Tibial nerve (tissue), 4 donors: ENCODE measurements at places on chromosomes 7 and 10. TPM values are rescaled to one million over a fixed set of nuclear protein-coding genes. Genes with fewer than 3 reads are reported as not detected.
A peak's percentile ranks its signal among the peaks of the same experiment; 100 is the strongest.

GRCh38 chr7:13105209-13105608, 417.8 kb downstream of the ARL4A start:
- no peaks in the 10 kb centered on the region for H3K36me3 ChIP-seq
- no peaks in the 10 kb centered on the region for H3K4me1 ChIP-seq
- H3K4me3 ChIP-seq: no peak overlapping the region
- no peak overlapping the region for H3K27ac ChIP-seq
- DNase-seq: no peak

- H3K27me3 ChIP-seq: no peaks in the 10 kb centered on the region
- H3K4me1 ChIP-seq: peaks cover 3% of the 10 kb centered on the region
- H3K27ac ChIP-seq: no peak overlapping the region
- no peak overlapping the region for H3K4me3 ChIP-seq
Observed at GRCh38 chr10:68053553-68053952, 21.5 kb downstream of the HERC4 start.

GRCh38 chr10:21950566-21950965, 53.0 kb downstream of the DNAJC1 start:
- no peak for DNase-seq
- no peak overlapping the region for H3K4me3 ChIP-seq
- H3K36me3 ChIP-seq: peaks cover 5% of the 10 kb centered on the region

GTPBP4 gene
- 28.2 TPM for total RNA-seq

DNA sequence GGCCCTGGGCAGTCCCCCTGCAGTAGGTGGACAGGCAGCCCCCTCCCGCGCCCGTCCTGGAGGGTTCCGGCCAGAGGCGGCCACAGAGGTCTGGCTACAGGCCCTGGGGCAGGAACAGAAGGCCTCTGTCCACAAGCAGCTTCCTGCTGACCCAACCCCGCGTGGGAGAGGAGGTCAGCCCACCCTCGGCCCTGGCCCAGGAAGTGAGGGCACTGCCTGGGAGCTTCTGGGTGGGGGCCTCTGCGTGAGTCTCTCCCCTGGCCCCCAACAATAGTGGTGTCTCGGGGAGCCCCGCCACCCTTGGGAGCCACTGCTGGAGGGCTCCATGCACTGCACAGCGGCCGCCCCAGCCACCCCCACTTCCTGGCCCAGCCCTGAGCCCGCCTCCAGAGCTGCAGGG, 4.7 kb downstream of the MICALL2 start:
- peak; percentile 39 for DNase-seq
- no peaks in the 10 kb centered on the region for H3K4me1 ChIP-seq
- peaks cover 4% of the 10 kb centered on the region for H3K36me3 ChIP-seq
- peak overlapping the region; percentile 91 for H3K27ac ChIP-seq
- H3K4me3 ChIP-seq: peak overlapping the region; percentile 34

GRCh38 chr10:93330824-93331223, 151.3 kb downstream of the MYOF start:
- H3K4me3 ChIP-seq: no peak overlapping the region
- peaks cover 3% of the 10 kb centered on the region for H3K36me3 ChIP-seq
- H3K27me3 ChIP-seq: no peaks in the 10 kb centered on the region
- no peaks in the 10 kb centered on the region for H3K4me1 ChIP-seq
- no peak for DNase-seq
- H3K27ac ChIP-seq: no peak overlapping the region

DNA sequence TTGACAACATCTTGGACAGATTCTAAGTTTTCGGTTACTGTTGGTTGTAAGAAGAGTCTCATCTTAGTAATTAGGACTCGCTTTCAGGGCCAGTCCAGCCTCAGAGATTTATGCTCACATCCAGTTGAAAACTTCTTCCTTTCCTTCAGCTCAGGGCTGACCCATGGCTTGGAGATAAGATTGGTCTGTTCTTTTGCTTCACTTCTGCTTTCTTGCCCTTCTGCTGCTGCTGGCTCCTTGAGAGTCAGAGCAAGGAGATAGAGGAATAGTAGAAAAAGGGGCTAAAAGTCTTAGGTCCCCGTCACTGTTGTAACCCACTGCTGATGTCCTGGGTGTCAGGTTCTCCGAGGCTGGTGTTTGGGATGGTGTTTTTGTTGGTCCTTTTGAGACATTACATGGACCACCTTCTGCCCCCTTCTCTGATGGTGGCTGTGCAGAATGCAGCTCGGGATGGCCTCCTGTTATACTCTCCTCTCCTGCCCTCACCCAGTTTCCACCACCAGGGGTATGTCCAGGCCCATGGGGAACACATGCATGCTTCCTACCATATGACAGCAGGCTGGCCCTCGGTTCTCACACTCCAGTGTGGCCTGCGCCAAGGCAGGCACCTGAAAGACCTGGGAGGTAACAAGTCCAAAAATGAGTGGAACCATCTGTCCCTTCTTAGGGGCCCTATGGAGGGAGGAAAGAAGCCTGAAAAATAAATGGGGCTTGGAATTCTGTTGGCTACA, 67.8 kb upstream of the PCBD1 start:
- H3K4me3 ChIP-seq: no peak overlapping the region
- no peaks in the 10 kb centered on the region for H3K27me3 ChIP-seq
- no peak for DNase-seq
- no peaks in the 10 kb centered on the region for H3K36me3 ChIP-seq

DNA sequence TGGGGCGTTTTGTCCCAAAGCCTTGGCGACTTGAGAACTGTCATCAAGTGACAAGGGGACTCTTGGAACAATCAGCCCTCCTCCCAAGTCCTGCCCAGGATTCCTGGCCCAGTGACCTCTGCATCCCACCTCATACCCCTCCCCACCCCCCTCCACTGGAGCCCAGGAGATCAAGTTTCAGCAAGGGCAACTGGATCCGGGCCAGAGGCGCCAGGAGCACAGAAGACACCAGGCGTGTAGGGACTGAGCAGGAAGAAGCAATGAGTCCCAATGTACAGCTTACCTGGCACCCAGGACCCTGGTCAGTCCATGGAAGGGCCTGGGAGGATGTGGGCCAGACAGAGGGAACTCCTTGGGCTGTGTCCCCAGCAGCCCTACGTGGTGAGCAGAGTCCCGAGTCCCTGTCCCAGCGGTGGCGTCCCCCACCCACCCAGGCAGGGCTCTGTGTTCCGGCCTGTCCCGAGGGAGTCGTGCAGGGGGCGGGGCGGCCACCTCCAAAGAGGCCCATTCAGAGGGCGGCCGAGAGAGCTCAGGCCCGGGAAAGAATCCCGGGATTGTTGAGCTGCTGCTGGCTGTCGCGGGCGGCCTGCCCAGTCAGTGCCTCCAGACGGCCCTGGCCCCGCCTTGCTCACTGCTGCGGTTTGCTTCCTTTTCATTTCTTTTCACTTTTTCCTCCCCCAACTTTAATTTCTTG, 254.1 kb downstream of the TNS3 start:
- H3K36me3 ChIP-seq: no peaks in the 10 kb centered on the region
- peak overlapping the region; percentile 81 for H3K27ac ChIP-seq
- H3K4me1 ChIP-seq: peaks cover 38% of the 10 kb centered on the region
- peak overlapping the region; percentile 26 for H3K4me3 ChIP-seq

DNA sequence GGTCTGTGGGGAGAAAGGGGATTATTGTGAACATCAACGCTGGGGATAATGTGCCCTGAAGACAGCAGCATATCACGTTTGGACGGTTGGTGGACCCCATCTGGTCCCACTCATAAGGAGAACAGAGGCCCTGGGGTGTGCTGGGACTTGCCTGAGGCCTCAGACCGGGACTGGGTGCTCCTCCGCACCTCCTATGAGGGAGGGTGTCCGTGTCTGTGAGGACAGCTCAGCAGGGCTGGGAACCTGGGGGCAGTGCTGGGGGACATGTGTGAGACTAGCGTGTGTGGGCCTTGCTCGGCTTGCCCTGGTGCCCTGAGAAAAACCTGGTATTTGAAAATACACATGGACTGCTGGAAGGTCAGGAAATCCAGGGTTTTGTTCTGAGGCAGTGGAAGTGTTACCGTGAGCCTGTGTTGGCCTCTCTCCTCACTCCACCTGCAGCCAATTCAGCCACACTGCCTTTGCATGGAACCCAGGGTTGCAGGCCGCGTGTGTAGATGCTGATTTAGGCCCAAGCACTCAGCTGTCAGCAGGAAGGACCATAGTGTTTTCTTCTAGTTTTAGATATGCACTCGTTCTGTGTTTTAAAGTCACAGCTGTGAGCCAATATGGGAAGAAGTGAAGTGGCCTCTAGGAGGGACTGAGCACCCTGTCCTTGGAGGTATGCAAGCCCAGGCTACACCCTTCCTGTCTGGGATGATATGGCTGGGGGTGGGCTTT, 13.4 kb upstream of the SH2D4B start:
- H3K36me3 ChIP-seq: peaks cover 8% of the 10 kb centered on the region
- H3K27ac ChIP-seq: no peak overlapping the region
- peaks cover 4% of the 10 kb centered on the region for H3K4me1 ChIP-seq
- H3K4me3 ChIP-seq: no peak overlapping the region
- DNase-seq: no peak

GRCh38 chr10:109183366-109183765, 739.9 kb downstream of the XPNPEP1 start:
- no peak for DNase-seq
- H3K36me3 ChIP-seq: no peaks in the 10 kb centered on the region
- no peaks in the 10 kb centered on the region for H3K27me3 ChIP-seq
- no peak overlapping the region for H3K27ac ChIP-seq
- no peaks in the 10 kb centered on the region for H3K4me1 ChIP-seq

DNA sequence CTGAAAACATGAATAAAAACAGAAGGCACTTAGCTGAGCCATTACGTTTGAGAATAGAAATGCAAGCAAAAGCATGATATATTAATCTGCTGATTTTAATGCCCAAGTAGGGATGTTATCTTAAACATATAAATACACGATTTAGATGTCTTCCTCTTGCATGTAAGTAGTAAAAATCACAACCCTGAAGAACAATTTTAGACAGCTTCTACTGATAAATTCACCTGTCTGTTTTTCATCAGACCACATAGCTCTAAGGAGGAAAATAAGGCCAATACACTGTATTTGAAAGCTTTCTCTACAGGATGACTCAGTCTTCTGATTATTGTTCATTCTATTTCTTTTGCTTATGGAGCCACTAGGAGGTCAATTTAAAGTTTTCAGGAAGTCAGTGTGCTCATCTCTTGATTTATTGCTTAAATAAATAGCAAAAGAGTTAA, 210.9 kb upstream of the CHRM2 start:
- H3K4me3 ChIP-seq: no peak overlapping the region
- no peaks in the 10 kb centered on the region for H3K36me3 ChIP-seq
- H3K4me1 ChIP-seq: no peaks in the 10 kb centered on the region
- H3K27ac ChIP-seq: no peak overlapping the region
- H3K27me3 ChIP-seq: no peaks in the 10 kb centered on the region

GRCh38 chr10:133481086-133481643, 27.4 kb downstream of the SCART1 start:
- no peaks in the 10 kb centered on the region for H3K4me1 ChIP-seq
- peaks cover 12% of the 10 kb centered on the region for H3K36me3 ChIP-seq
- H3K27ac ChIP-seq: no peak overlapping the region
- no peak for DNase-seq
- H3K4me3 ChIP-seq: no peak overlapping the region

DNA sequence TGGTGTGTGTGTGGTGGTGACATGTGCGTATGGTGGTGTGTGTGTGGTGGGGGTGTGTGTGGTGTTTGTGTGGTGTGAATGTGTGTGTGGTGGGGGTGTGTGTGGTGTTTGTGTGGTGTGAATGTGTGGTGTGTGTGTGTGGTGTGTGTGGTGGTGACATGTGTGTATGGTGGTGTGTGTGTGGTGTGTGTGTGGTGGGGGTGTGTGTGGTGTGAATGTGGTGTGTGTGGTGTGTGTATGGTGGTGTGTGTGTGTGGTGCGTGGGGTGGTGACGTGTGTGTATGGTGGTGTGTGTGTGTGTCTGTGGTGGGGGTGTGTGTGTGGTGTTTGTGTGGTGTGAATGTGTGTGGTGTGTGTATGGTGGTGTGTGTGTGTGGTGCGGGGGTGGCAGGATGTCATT, 453.1 kb downstream of the DNAJB6 start:
- no peak for DNase-seq
- H3K27ac ChIP-seq: no peak overlapping the region
- H3K4me3 ChIP-seq: no peak overlapping the region
- no peaks in the 10 kb centered on the region for H3K36me3 ChIP-seq
- H3K27me3 ChIP-seq: no peaks in the 10 kb centered on the region
- H3K4me1 ChIP-seq: no peaks in the 10 kb centered on the region

GRCh38 chr10:99467236-99467999, 37.0 kb upstream of the GOT1 start:
- DNase-seq: no peak
- no peaks in the 10 kb centered on the region for H3K4me1 ChIP-seq
- H3K36me3 ChIP-seq: no peaks in the 10 kb centered on the region
- no peak overlapping the region for H3K4me3 ChIP-seq
- H3K27me3 ChIP-seq: peaks cover 37% of the 10 kb centered on the region
- H3K27ac ChIP-seq: no peak overlapping the region

PKD2L1 gene
- total RNA-seq: 0.42 TPM

FFAR4 gene
- total RNA-seq: 1.5 TPM

DNA sequence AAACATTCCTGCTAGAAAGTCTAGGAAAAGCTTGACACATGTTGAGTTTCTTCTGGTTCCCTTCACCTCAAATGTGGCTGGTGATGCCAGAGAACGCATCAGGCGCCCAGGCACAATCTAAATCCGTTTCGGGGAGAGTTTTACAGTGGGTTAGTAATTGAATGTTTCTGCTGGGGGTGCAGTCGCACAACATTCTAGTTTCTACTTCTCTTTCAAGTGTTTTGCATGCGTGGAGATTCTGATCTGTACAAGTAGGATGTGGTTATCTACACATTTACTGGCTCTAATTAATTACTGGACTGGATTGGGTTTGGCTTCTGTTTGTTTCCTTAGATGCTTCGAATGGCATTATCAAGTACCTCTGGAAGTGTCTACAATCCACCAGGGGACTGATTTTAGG, 173.8 kb downstream of the TMEM26 start:
- H3K4me1 ChIP-seq: peaks cover 10% of the 10 kb centered on the region
- H3K36me3 ChIP-seq: no peaks in the 10 kb centered on the region
- DNase-seq: no peak
- H3K27ac ChIP-seq: no peak overlapping the region

SYT15 gene
- 5.7 TPM for total RNA-seq
